ENCODE measurements at places on chromosomes 3 and 15.

- DNase-seq, result no peak
These were observed 7.6 kb downstream of the GADL1 start for GRCh38 chr3:30886888-30887287.

GRCh38 chr3:182122779-182123178 is 411.1 kb downstream of the SOX2 start:
- no peak for DNase-seq

GRCh38 chr15:59051873-59052861 is 52.8 kb upstream of the CCNB2 start:
- DNase-seq, result no peak

DNA sequence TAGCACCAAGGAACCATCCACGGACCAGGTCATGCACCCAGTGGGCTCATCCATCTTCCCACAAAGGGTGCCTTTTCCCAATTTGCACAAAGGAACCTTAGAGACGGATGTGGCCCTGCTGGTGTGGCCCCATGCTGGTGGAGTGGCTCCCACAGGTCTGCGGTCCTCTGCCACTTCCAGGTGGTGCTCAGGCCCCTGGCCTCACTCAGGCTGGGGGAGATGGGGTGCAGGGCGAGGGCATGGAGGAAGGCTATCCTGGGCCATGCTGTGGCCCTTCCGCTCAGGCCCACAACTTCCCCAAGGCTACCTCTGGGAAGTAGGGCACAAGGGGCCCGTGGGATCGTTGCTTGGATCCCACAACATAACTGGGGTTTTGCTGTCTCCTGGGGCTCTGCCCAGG is 5.2 kb upstream of the SYNM start:
- DNase-seq, result no peak

- DNase-seq, result no peak
These were observed 329.5 kb upstream of the AZI2 start for GRCh38 chr3:28678086-28678485.

DNA sequence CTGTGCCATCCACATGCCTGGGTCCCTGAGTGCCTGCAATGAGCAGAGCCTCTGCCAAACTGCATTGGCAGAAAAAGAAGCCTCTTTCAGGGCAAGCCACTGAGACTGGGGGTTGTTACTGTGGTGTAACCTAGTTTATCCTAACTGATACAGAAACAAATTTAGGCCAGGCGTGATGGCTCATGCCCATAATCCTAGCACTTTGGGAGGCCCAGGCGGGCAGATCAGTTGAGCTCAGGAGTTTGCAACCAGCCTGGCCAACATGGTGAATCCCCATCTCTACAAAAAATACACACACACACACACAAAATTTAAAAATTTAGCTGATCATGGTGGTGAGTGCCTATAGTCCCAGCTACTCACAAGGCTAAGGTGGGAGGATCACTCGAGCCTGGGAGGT is 221.6 kb downstream of the TBC1D2B start:
- no peak for DNase-seq

DNA sequence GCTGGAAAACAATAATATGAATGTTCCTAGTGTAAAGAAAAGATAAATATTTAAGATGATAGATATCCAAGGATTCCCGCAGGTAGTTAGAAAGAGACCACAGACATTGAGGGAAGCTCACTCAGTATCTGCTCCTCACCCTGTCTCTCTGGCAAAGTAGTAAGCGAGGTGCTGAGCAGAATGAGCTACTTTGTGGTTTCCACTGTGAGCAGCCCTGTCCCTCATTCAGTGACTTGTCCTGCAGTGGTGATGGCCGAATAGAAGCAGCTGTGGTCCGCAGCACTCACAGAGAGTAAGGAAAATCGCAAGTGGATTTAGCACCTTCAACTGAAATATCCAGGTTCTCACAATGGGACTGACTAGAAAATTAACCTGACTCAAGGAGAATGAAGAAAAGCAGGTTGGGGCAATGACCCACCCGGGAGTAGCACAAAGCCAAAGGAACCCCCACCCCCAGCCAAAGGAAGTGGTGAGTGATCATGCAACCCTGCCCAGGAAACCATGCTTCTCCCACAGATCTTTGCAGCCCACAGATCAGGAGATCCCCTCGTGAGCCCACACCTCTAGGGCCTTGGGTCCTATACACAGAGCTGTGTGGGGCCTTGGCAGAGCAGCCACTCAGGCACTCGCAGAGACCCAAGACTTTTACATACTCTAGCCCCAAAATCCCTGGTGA is 21.8 kb upstream of the SLC25A38 start:
- DNase-seq, result peak; percentile 28

GRCh38 chr3:126715432-126715831 is 11.4 kb downstream of the CHCHD6 start:
- no peak for DNase-seq

- no peak for DNase-seq
These were observed 59.2 kb downstream of the PIAS1 start for GRCh38 chr15:68113273-68113672.

GRCh38 chr15:75570126-75570845 is 8.8 kb downstream of the PTPN9 start:
- DNase-seq, result no peak

DNA sequence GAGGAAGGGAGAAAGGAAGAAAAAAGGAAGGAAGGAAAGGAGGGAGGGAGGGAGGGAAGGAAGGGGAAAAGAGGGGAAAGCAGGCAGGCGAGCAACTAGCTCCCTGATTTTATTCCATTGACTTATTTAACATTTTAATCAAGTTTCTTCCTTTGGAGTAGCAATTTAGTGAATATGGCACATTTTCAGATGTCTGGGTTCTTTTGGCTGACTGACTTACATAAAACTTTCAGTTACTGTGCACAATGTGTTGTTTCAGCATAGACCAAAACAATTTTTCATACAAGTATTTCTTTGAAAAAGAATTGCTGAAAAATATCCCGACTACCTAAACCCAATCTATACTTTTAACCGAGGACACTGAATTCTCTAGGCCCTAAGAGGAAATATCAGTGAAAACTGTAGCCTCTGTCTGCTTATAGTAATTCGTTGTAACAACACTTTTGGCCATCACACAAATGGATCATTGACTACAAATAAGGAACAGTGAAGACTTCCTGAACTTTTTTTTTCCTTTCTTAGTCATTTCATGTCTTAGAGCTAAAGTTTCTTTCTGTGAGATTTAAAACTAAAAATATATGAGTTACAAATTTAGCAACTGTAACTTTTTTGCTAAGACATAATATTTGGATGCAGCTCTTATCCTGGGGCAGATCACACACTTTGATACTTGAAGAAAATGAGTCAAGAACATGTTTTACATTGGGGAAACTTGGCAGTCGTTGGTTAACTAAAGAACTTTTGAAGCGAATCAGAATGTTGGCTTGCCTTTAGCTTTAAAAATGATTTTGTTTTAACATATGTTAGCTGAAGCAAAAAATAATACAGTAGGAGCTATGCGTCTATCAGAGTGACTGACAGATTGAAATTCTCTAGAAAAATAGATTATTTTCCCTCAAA is 79.6 kb downstream of the SOX2 start:
- no peak for DNase-seq

- no peak for DNase-seq
These were observed 880.3 kb upstream of the GBE1 start for GRCh38 chr3:82641701-82642100.

- DNase-seq, result no peak
These were observed 447.8 kb downstream of the FHIT start for GRCh38 chr3:60803216-60804173.

GRCh38 chr3:178258121-178258520 is 278.1 kb upstream of the KCNMB2 start:
- DNase-seq, result no peak

- DNase-seq, result no peak
These were observed 188.5 kb upstream of the KBTBD8 start for GRCh38 chr3:66809595-66809958.

DNA sequence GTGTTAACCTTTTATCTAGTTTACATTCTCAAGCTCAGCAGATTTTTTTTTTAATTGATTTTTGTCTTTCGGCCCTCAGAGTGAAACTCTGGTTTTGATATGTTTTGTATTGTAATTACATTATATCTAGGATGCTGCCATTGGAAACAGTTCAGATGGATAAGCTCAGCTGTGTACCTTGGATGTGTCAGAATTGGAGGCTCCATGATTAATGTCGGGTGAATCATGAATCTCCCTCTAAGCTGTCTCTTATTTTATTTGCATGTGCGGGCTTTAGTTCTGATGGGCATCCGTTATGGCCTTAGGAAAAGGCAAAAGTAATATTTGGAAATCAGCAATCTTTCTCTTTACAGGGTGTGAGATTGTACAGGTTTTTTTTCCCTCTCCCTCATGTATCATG is 4.2 kb downstream of the PTPRG start:
- no peak for DNase-seq

DNA sequence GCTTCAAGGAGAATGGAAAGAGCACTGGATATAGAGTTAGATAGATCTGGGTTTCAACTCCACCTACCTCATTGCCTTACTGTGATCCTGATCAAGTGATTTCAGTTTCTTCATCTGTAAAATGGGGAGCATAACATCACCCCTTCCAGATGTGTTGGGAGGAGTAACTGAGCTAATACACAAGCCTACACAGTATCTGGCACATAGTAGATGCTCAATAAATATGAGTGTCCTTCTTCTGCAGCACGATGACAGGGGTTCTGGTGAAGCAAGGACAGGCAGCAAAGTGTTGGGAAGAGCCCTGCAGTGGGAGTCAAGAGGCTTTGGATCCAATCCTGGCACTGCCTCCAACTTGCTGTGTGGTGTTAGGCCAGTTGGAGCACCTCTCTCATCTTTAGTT is 270.0 kb downstream of the UACA start:
- DNase-seq, result no peak

GRCh38 chr3:190588570-190588969 is 74.7 kb downstream of the IL1RAP start:
- no peak for DNase-seq

GRCh38 chr15:75606026-75606425 is 19.5 kb downstream of the SNUPN start:
- DNase-seq, result no peak

DNA sequence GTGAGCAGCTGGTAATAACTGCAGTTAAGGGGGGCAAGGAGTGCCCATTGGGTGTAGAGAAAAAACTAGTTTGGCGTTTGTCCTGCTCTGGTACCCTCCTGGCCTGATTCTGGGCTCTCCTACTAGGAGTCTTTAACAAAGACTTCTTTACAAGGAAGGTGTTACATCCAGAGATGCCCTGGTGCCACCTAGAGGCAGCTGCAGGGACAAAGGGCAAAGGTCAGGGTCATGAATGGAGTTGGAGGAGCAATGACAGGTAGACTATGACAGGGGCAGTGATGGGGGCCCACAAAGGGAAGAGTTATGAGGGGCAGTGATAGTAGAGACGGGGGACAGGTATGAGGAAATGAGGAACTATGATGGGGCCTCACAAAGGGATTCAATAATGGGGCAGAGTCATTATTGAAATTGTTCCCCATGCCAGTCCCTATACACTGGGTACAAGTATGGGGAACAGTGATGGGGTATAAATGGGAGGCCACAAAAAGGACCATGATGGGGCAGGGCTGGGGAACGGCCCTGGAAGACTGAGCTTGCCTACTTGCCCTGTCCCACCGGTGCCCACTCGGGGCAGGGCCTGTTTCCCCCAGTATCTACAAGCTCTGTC is 7.9 kb downstream of the CCDC71 start:
- peak; percentile 13 for DNase-seq

DNA sequence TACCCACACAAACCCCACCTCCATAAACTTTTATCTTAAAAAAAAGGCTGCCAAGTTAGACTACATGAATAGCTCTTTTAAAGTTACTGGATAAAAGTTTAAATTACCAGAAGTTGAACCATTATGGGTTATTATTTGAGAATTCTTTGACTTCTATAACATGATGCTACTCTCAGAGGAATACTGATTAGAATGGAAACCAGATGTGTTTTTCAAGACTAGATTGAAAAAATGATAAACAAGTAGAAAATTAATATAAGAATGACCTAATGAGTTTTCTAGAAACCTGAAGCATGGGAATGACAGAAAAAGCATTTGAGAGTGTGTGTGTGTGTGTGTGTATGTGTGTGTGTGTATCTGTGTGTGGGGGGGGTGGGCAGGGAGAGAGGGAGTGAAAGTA is 12.4 kb upstream of the FGF7 start:
- no peak for DNase-seq

DNA sequence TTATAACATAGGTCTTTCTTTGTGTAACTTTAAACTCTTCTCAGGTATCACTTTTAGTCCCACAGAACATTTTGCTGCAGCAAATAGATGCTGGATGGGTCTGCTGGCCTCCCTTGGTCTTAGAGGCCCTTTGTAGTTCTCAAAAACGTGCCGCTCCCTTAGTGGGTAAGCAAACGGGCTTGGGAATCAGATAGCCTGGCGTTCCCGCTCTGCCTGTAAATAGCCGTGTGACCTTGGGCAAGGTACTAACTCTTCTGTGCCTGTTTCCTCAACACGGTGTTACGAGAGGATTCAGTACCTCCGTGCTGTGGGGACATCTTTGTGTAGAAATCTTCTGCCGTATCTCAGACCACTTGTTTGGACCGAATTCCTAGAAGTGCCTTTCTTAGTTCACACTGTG is 64.4 kb downstream of the DNAJB8 start:
- DNase-seq, result no peak

DNA sequence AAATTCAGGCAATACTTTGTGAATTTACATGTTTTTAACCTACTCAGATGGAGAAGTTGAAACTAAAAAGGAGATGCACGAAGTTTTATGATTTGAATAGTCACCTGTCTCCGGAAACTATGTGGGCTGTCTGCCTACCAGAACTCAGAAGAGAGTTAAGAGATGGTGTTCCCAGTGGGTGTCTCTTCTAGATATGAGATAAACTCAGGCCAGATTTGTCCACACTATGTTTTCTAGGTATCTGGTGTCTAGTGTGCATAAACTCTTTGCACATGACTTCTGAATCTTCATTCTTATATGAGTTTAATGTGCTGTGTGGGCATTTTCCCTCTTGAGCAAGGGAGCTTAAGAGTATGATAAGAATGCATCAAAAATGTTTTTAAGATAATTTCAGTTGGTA is 222.8 kb downstream of the FOXP1 start:
- no peak for DNase-seq

- no peak for DNase-seq
These were observed 41.7 kb upstream of the ADAMTS17 start for GRCh38 chr15:100383302-100384107.

DNA sequence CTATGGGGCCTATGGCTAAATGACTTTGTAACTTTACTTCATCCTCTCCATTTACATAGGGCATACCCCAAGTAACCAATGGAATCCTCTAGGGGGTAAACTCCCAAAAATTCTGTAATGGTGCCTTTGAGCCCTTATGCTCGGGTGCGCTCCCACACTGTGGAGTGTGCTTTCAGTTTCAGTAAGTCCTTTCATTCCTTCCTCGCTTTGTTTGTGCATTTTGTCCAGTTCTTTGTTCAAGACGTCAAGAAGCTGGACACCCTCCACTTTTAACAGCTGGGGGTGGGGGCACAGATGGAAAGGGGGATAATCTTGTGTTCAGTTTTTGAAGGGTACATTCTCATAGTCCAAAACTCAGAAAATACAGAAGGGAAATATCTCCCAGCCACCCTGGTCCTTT is 84.4 kb upstream of the C2CD4B start:
- no peak for DNase-seq
